ENCODE measurements at places on chromosomes 11 and 22.
A peak's percentile ranks its signal among the peaks of the same experiment; 100 is the strongest.

DNA sequence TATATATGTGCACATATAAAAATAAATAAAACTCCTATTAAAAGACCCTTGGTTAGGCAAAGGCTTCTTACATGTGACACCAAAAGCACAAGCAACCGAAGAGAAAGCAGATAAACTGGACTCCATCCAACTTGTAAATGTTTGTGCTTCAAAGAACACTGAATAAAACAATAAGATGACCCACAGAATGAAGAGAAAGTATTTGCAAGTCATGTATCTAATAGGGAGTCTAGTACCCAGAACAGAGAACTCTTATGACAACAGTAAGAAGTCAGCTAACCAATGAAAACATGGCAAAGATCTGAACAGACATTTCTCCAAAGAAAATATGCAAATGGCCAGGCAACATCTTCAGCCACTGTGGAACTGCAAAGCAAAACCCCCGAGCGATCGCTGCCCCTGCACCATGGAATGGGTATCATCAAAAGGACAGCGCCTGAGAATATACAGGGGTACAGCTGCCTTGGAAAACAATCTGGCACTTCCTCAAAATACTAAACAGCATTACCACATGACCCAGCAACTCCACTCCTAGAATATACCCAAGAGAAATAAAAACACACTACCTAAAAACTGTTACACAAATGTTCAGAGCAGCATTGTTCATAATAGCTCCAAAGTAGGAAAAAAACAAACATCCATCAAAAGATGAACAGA lies 17.2 kb downstream of the BRD1 start:
- DNase-seq = no peak

- DNase-seq = peak; percentile 8
These were observed 70.2 kb upstream of the LMO1 start for GRCh38 chr11:8333811-8334401.

GRCh38 chr11:96105197-96105895 lies 181.4 kb upstream of the MTMR2 start:
- DNase-seq = no peak

- DNase-seq = peak; percentile 36
These were observed 17.8 kb upstream of the ST3GAL4 start for GRCh38 chr11:126337474-126338241.

GRCh38 chr11:45096636-45097035 lies 49.8 kb upstream of the PRDM11 start:
- DNase-seq = no peak

DNA sequence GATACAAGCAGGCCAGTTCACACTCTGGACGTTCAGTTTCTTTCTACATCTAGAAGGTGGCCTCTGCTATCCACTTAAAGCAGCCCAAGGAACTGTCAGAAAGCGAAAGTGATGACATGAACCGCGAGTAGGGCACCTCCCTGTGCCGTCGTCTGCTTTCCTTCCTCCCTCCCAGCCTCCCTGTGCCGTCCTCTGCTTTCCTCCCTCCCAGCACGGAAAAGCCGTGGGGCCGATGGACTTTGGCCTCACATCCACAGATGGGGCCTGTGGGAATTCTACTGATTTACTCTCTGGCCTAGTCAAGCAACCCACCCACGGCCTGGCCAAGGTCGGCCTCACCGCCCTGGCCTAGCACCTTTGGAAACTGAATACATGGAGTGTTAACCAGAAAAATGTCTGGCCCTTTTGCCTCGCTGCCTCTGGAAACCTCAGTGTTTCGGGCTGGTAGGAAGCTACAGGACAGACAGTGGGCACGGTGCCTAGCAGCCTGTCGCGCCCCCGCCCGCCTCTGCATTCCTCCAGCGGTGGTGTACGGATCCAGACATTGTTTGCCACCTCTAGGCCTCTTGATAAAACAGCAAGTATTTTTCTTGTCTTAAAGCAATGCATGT lies 14.2 kb downstream of the PEX26 start:
- DNase-seq = no peak

- DNase-seq = no peak
These were observed 37.4 kb upstream of the NCR3LG1 start for GRCh38 chr11:17314232-17314547.

DNA sequence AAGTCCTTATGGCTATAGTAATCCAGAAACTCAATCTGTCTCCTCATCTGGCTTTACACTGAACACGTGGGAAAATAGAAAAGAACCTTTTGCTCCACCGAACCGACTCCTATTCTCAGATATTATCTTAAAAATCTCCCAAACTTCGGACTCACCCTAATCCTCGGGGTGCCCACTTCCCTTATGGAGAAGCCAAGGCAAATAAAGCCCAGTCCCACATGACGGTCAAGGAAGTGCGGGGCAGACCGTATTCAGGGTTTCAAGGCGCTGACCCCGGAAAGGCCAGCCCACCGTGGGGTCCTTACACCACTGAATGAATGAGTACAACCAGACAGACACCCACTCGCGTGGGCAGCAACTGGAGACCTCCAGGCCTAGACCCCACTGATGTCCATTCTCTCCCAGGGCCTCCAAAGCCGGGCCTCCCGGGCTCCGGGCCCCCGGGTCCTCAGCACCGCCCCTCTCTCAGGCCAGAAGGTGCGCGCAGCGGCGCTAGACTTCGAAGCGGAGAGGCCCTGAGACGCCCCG lies 489 bp downstream of the NUP98 start:
- no peak for DNase-seq

DNA sequence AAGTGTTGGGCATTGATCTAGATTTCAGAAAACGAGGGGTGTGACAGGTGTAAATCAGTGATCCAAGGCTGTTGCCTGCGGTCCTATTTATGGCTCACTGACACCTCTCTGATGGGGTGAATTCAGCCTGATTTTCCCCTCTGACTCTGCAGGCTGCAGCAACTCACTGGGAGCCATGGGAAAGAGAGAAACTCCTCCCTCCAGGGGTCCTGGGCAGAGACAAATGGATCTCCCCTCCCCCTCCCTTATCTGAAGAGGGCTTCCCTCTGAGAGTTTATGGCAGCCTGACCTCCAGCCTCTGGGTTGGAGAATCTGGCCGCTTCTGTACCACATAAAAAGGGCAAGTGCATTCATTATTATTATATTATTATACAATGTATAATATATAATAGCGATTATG lies 1.8 kb upstream of the PKNOX2 start:
- DNase-seq = no peak

DNA sequence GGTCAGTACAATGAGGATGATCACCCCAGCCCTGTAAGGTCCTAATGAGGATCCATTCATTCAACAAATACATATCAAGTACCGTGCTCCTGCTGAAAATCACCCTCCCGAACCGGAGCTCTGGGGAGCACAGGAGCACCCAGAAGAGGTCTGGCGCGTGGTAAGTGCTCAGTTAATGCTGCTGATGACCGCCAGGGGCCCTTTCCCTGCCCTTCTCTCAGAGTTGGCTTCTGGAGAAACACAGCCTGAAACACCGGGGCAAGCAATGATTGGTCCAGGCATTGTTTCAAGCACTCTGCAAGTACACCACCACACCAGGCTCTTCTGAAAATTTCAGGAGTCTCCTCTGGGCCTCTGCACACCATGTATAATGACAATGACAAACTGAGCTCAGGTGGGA lies 3.8 kb upstream of the CCDC86 start:
- DNase-seq = no peak

DNA sequence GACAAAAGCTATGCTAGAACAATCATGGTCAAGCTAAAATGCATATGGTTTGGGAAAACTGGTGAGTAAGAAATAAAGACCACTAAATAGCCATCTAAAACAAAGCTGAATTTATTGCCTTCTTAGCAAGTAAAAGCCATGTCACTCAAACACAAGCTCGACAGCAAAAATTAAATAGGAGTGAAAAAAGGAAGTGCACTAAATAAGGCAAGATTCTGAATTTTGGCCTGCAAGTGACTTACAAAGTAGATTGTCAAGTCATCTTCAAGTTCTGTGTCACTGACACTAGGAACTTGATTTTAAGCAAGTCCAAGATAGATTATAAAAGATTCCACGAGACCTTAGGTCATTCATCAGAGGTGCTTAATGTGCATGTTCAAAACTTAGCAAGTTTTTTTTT lies 27.4 kb downstream of the TUG1 start:
- DNase-seq = no peak

DNA sequence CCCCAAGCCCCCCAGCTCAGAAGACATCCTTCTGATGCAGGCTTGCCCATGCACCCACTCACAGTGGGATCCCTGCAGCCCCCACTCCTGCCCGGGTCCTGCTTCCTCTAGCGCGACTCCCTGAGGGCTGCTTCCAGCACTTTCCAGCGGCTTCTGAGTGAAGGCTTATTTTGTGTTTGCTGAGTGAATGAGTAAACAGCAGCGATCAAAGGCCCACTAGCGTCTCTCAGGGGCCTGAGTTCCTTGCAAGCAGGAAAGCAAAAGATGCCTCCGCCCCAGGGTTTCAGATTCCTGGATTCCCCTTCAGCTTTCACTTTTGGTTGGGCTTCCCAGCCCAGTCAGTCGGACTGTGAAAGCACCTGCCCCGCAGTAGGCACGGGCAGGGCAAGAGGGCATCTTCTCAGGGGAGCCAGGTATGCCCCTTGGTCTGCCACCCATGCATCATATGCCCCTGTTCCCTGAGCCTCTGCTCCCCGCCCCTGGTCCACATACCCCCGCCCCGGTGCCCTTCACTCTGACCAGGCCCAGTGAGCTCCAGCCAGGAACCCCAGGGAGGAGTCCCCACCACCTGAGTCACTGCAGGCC lies 9.2 kb downstream of the FADD start:
- DNase-seq = no peak

GRCh38 chr11:61962213-61963015 lies 5.0 kb downstream of the FTH1 start:
- no peak for DNase-seq

GRCh38 chr11:11035331-11035730 lies 177.5 kb upstream of the ZBED5 start:
- no peak for DNase-seq

DNA sequence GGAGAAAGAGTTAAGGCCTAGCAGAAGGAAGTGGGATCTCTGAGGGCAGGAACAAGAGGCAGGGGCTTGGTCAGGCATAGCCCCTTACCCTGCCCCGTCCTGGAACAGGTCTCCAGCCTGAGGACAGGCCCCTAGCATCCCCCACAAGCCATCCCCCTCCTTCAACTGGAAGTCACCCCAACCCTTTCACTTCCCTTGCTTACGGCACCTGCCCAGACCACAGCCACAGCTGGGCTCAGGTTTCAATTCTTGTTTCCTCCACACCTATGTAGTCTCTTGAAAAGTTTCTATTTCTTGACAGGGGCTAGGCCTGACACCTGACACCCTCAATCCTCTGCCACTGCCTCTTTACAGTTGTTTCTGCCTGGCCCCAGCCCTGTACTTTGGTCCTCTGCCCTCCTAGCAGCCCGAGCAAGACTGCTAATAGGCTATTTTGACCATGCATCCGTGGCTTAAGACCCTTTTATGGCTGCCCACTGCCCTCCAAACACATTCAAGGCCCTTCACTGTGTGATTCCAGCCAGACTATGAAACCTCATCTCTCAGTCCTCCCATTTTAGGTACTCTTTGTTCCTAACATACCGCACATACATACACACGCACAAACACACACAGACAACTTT lies 10.9 kb upstream of the FCHSD2 start:
- no peak for DNase-seq

DNA sequence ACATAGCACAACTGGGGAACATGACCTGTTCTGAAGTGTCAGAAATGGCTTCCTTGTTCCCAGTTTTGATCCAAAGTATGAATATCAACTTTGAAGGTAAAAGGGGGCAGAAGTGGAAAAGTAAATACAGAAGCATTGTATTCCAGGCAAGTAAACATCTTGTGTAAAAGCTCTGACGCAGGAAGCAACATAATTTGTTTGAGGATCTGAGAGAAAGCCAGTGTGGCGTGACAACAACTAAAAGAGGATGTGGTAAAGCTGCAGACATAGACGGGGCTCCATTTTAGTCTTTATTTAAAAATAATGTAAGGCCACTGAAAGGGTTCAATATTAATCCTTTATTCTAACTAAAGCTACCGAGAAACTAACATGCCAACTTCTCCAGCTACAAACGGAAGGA lies 310.2 kb downstream of the DLG2 start:
- DNase-seq = no peak

DNA sequence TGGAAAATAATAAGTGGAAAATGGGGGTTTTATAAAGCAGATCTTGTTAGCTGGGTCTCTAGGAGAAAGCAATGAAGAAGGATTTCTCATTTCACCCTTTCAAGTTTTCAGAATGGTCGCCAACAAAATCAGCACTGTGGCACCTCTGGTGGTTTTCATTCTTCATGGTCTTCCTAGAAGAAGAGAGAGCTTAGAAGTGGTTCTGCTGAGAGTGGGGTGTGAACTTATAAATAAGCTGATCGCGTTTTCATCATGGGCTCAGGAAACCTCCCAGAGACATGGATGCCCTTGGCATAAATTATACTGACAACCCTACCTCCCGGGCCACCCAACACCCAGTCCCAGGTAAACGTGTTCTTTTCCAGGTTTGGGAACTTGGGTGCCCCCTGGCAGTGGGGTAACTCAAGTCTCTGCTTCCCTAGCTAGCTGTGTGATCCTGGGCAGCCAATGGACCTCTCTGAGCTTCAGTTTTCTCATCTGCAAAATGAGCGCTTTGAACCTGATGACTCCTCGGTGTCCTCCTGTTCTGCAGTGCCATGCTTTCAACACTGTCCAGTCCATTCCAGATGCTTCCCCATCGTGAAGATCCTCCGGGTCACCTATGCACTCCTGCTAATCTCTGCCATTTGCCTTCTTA lies 72.6 kb upstream of the GRAMD1B start:
- DNase-seq = no peak

GRCh38 chr11:128741916-128742315 lies 48.0 kb downstream of the FLI1 start:
- DNase-seq = no peak

GRCh38 chr11:44611687-44612434 lies 46.4 kb downstream of the CD82 start:
- peak; percentile 45 for DNase-seq

DNA sequence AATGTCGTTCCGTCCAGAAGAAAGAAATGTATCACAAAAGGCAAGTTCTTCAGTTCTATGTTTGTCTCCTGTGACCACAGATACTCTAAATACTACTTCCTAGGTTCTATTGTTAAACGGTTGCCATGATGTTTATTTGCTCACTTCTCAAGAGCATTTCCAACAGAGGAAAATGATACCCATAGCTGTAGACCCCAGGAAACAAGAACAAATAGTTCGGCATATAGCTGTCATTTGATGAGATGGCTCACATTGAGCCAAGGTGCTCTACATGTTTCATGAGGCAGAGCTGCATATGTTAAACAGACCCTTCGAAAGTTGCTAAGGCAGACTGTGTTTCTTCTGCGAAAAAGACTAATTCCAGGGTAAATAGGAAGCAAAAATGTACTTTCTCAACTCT lies 15.4 kb upstream of the ANGPTL5 start:
- no peak for DNase-seq

GRCh38 chr22:36563444-36563843 lies 34.5 kb upstream of the EIF3D start:
- DNase-seq = no peak

GRCh38 chr11:23359297-23359696 lies 499.0 kb upstream of the CCDC179 start:
- no peak for DNase-seq

DNA sequence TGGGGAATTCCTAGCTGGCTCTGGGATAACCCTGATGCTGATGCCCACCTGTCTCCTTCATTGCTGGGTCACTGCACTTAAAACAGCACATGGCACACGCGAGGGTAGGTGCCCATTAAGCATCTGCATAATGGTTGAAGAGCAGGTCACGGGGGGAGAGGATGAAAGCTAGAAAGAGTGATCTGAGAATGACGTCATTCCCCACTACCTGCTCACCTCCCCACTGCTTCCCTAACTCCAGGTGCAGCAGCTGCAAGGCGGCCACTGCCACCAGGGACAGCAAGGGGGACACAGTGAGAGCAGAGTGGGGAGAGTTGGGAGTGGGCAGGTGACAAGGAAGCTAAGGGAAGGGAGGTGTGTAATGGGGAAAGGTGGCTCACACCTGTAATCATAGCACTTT lies 27.0 kb downstream of the ADA2 start:
- DNase-seq = no peak
